RWPE2 (cell line): ENCODE measurements at places on chromosomes 1 and 21.
A peak's percentile ranks its signal among the peaks of the same experiment; 100 is the strongest.

- DNase-seq = no peak
These were observed 165.1 kb downstream of the SLC45A1 start for GRCh38 chr1:8482979-8483381.

DNA sequence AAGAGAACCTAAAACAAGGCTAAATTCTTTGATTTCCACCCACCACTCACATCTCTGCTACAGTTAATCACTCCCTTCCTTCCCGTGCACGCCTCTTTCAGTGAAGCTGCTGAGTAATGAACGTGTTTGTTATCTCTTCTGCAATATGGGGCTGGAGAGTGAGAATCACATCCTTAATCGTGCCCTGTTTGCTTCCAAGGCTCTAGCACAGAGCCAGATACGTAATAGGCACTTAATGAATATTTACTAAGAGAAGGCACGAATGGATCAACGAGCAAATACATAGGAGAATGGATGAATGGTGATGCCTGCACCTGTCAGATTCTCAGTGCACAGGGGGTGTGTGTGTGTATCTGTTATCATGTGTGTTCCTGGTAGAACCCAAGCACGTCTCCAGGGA is 22.1 kb upstream of the FAM43B start:
- no peak for DNase-seq

DNA sequence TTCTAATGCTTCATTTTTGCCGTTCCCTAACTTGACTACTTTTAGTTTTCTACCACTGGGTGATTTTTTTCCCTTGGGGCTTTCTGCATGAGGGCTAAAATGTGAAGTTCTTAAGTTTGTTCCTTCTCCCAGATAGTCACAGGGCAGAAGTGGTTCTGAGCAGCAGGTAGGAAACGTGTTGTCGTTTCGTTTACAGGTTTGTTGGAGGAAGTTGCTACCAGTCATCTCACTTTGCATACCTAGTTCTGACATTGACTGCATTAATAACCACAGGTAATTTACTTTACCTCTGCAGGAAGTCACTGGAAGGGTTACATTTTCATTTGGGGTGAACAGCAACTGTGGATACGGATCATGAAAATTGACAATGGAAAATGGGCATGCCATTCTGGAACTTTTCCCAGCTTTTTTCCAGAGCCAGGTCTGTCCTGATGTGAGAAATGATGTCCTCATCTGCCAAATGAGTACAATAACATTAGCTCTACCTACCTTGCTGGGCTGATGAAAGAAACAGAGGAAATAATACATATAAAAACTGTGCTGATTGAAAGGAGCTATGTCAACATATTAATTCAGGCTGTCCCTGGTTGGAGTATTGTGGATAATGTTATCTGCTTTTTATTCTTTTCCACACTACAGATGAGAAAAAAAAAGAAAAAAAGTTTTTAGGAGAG is 94.2 kb downstream of the DISC1 start:
- no peak for DNase-seq

GRCh38 chr1:228104526-228105269 is 1.6 kb upstream of the C1orf35 start:
- DNase-seq = no peak

DNA sequence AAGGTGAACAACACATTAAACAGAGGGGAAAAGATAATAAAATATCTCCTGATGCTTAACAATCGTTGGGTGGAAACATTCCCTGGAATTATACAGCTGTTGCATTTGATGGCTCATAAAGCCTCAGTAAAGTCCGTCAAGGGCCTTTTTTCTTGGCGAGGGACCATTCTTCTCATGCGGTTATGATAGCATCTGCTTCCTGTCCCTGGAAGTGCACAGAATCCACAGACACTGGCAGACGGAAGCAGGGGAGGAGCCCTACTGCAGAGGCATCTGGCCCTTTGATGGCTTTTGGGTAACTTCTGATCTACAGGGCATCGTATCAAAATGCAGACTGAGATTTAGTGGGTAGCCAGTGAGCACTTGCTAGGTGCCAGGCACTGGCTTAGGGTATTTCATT is 286.9 kb downstream of the KIF26B start:
- DNase-seq = no peak

GRCh38 chr1:28302247-28302646 is 26.6 kb upstream of the MED18 start:
- DNase-seq = no peak

DNA sequence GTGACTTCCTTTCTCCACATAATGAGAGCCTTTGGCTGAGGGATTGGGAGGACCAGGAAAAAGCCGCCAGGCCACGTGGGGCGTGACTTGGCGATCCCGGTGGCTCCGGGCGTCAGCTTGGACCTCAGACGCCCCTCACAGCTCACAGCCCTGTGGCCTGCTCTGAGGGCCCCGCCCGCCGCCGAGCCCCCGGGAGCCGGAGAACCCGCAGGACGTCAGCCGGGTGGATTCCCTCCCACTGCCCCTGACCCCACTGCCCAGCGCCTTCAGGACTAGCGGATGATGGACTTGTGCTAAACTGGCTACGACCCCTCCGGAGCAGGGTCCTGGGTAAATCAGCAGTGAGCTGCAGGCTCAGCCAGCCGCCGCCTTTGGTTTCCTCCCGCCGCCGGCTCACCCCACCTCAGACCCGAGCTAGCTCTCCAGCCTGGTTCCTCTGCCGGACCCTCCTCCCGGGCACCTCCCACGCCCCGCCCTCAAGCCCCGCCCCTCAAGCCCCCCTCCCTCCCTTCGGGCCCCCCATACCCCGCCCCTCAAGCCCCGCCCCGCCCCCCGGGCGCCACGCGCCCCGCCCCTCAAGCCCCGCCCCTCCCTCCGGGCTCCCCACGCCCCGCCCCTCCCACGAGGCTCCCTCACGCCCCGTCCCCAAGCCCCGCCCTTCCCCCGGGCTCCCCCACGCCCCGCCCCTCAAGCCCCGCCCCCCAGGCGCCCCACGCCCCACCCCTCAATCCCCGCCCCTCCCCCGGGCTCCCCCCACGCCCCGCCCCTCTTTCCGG is 10.0 kb upstream of the FAAP20 start:
- no peak for DNase-seq

DNA sequence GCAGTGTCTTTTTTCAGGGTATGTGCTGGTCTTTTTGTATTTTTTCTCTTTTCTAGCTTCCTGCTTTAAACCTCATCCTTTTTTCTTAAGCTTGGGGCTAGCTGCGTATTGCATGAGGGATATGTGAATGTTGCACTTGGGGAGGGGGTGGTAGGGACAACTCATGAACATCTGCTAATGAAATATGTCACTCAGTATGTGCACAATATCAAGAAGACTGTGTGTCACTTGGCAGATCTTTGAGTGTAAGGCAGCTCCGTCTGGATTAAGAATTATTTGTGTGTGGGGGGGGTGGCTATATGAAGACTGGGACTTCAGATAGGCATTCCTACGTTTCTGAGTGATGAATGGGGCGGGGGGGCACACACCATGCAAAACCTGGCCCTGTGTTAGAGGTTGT is 170.4 kb upstream of the CACNA1E start:
- no peak for DNase-seq

DNA sequence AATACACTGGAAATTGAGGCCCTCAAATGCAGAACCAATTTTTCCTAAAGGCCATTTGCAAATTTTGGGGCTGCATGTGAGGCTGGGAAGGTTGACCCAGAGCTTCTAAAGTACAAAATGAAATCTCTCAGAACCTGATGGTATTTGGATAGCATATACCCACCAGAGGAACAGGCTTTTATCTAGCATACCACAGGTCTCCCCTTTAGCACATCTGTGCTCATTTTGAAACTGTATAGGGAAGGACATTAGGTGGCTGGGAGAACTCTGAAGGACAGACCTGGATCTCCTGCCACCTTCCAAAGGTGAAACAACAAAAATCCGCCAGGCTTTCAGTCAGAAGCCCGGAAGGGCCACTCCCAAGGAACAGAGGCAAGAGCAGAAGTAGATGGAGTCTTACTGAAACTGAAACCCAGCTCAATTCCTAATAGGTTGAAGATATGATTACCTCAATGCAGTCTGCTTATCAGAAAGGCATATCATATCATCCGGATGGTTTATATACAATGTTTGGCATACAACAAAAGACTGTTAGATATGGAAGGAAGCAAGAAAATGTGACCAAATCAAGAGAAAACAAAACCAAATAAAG is 11.6 kb downstream of the CD55 start:
- no peak for DNase-seq

DNA sequence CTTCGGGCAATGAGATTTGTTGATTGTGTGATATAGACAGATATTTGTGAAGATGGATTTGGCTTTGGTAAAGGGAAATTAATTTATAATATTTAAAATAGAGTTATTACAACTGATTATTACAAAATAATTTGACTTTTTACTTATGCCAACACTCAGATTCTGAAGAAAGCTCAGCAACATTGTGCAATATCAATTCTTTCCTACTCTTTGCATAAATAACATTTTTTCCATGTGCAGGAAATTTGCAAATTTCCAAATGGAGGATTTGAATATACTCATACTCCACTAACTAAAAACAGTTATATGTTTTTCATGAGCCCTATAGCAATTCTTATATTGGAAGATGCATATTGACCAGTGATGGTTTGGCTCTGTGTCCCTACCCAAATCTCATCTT is 676.4 kb upstream of the ADAMTS5 start:
- no peak for DNase-seq

DNA sequence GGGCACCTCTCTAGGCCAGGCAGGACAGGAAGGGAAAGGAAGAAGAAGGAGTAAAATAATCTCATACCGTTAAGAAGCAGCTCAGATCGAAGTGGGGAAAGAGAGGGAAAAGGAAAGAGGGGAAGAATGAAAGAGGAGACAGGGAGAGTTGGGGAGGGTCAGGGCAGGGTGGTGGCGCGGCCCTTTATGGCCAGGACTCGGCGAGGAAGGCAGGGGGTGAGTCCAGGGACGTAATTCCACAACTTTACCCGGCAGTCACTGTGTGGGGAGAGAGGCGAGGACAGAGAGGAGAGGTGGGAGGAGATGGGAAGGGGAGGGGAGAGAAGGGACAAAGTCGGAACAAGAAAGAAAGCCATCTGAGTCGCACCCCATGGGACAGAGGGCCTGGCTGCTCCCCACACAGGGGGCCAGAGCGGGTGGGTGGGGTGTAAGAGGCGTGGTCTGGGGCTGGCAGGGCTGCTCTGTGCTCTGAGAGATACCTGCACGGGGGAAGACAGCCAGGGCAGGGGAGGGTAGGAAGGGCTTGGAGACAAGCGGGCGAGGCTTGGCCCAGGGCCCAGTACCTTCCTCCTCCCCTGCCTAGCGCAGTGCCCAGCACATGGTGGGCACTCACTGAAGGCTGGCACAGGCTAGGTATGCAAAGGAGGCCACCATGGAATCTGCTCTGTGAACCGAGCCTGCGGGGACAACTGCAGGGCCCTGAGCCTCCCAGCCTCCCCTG is 49.4 kb downstream of the KIF21B start:
- no peak for DNase-seq

GRCh38 chr1:154407198-154408091 is 2.3 kb downstream of the IL6R start:
- DNase-seq = no peak

GRCh38 chr1:2982615-2983318 is 38.5 kb upstream of the ACTRT2 start:
- peak; percentile 42 for DNase-seq
